ENCODE measurements at places on chromosomes 2 and 18.

- DNase-seq: no peak
These were observed 173.7 kb downstream of the RAB3GAP1 start for GRCh38 chr2:135225781-135226180.

DNA sequence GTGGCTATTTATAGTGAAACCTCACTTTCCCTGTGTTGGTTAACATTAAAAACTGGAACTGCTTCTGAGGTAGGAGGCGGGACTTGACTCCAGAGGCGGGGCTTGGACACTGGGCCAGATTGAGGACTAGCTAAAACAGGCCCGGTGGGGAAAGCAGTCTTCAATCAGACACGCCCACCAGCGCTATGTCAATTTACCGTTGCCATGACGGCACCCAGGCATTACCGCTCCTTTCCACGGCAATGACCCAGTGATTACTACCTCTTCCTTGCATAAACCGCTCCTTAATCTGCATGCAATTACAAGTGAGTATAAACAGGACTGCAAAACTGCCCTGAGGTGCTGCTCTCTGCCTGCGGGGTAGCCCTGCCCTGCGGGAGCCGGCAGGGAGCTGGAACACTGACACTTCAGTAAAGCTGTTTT is 35.3 kb downstream of the LRRFIP1 start:
- peak; percentile 90 for DNase-seq

GRCh38 chr2:111712361-111712760 is 171.6 kb downstream of the ANAPC1 start:
- DNase-seq: no peak

- DNase-seq: no peak
These were observed 80.0 kb downstream of the GPR39 start for GRCh38 chr2:132496555-132496954.

GRCh38 chr18:75036917-75037688 is 171.8 kb downstream of the PTGR3 start:
- DNase-seq: no peak

DNA sequence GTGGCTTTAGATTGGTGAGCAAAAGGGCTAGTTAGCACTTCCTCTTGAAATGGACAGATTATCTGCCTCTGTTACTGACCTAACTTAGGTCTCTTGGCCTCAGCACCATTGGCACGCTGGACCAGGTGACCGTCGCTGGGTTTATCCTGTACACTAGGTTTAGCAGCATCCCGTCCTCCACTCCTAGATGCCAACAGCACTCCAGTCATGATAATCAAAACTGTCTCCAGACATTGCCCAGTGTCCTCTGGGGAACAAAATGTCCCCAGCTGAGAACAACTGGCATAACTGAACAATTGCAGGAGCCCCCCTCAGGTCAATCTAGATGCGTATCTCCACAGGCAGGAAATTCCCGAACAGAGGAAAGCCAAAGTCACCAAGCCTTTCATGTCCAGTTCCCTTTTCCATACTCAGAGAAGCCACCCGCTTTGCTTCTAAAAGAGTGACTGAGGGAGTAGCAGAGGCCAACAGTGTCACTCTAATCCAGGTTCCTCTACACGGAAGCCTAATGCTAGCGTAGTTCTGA is 27.3 kb downstream of the E2F6 start:
- no peak for DNase-seq

DNA sequence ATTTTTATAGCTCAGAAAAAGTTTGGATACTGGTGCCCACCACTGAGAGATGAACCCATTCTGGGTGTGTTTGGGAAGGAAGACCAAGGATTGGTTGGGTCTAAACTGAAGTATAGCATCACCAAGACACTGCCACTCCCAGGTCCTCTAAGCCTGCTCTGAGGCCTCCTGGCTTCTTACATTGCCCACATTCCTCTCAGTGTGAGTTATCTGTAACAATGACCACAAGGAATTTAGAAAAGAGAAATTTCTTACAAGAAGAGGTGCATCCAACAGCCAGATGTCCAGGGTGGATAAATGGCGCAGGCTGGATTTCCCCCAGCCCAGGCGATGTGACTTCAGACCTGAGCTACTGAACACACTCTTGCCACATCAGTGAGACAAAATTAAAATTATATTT is 1.6 kb upstream of the GPR45 start:
- no peak for DNase-seq

DNA sequence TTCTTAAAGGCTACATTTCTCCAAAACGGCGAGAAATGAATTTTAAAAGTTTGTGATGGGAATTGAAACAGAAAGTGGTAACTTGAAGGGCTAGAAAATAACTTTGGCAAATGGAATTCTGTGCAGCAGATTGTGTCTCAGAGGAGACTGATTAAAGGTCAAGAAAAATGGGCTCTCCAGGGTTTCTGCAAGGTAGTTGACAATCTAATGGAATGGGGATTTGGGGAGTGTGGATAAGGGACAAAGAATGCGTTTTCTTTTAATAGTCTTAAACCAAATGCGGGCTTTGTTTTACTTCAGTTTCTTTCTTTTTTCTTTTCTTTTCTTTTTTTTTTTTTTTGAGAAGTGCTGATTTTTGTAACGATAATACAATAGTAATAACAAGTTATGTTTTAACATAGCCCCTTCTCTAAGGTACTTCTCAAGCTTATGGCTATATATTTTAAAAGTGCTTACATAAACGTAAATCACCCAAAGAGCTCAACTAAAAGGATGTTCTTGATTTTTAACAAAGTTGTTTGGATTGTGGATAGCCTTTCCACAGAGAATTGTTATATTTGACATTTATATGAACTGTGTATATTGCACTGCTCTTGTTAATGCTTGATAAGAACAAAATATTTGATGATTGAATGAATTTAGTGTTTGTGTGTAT is 36.6 kb downstream of the CAMKMT start:
- no peak for DNase-seq

DNA sequence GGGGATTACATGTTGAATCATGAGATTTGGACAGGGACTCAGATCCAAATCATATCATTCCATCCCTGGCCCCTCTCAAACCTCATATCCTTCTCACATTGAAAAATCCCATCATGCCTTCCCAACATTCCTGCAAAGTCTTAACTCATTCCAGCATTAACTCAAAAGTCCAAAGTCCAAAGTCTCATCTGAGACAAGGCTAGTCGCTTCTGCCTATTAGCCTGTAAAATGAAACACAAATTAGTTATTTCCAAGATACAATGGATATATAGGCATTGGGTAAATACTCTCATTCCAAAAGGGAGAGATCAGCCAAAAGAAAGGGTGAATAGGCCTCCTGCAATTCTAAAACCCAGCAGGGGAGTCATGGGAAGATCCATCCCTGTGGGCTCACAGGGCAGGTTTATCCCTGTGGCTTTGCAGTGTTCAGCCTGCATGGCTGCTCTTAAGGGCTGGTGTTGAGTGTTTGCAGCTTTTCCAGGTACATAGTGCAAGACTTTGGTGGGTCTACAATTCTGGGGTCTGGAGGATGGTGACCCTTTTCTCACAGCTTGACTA is 21.2 kb upstream of the SLC14A1 start:
- no peak for DNase-seq

DNA sequence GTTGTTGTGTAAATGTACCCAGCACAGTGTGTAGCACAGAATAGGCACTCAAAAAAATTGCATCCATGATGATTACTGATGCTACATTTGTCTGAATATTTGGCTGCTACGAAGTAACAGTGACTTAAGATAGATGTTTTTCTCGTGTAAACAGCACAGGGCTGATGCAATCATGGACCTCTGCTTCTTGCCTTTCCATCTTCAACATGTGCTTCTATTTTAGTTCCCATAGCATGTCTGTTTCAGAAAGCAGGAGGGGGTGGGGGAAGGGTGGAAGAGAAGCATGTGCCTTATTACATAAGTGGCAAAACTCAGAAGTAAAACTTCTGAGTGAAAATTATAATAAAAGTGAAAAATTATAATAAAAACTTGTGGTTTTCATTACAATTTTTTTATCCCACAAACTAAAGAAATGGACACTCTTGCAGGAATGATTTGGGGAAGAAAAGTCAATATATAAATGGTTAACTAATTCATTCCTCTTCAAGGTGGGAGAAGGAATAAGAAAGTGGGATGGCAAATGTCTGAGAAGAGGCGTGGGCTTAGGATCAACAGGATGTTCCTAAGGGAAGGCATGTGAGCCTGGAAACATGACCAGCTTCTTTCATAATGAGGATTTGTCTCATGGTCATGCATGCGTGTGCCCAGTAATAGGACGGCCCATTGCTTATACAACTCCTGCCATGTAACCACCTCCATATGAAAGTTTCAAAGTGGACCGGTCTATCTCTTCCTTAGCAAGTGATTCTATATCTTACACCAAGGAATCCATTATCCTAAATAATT is 27.2 kb downstream of the CCBE1 start:
- no peak for DNase-seq

GRCh38 chr2:210474776-210475175 is 1.8 kb downstream of the LANCL1 start:
- DNase-seq: no peak

DNA sequence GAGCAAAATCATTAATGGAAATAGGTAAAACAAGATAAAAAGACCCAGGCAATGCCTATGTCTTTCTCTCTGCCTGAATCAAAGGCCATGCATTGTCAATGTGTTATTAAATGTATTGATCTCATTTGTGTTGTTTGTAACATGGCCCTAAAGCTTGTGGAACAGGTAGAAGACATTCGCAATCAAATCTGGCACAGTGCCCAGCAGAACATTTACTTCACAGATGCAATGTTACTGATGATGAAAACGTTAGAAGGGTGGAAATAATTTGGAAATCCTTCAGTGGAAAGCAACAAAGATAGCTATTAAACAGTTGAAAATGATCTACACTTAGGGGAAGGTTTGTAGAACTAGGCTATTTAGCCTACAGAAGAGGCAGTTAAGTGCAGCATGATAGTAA is 368.2 kb downstream of the EPHA4 start:
- no peak for DNase-seq

DNA sequence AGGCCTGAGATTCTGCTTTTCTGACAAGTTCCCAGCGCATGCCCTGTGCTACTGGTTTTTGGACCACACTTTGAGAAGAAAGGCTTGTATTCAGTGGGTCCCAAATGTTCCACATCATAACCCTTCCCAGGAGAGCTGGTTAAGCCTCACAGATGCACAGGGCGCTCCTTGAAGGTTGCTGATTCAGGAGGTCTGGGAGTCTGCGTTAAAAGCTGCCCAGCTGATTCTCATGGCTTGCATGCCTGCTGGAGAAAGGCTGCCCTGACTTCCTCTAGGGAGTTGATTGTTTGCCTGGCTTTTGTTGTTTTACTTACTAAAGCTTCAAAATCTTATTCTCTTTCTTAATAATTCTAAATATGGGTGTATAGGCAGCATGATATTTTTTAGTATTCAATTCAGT is 20.7 kb downstream of the CRYGD start:
- DNase-seq: no peak

DNA sequence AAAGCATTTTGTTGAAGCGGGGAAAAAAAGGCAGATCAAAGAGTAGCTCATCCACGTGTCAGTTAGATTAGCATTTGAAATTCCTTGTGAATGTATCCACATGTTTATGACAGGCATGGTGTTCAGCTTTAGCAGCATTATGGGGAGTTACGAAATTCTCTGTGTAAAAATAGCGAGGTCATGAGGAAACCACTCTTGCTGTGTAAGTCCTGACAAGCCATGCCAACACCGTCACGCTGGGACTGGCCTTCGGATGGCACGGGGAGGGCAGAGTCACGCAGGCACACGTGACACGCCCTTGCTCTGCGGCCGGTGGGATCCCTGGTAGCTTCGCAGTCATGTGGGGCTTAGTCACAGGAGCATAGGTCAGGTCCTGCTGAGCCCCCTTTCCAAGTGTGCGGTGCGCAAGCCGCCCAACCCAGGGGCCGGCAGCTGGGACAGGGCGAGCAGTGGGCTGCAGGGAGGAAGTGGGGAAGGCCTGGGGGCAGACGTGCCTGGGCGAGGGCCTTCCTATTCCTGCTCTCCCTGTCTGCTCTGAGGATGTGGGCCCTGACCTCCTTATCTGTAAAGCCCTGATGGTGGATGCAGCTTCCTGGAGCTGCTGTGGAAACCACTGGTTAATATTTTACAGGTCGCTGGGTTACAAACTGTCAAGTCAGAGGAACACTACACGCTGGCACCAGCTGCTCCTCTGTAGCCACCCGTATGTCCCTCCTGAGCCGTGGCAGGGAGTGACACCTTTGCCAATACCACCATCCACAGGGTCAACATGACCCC is 18.0 kb downstream of the MBP start:
- no peak for DNase-seq

GRCh38 chr2:28393114-28393836 is 617 bp downstream of the FOSL2 start:
- DNase-seq: no peak

DNA sequence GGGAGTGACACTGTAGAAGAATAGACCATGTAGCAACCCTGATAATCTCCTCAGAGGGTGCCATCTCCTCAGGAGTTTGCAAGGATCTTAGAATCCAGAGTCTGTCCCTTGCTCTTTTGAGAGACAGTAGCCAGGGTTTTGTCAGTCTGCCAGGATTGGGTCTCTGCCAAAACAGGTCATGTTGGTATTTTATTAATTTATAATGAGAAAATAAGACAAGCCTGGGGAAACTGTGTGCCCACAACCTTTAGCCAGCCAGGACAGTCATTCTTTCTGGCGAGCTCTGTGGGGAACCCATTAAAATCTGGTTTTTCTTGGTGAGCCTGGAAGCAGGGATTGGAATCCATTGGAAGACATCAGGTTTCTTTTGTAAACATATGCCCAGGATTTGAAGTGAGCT is 78.6 kb downstream of the PTPRM start:
- DNase-seq: no peak

GRCh38 chr18:7778181-7778580 is 211.1 kb downstream of the PTPRM start:
- no peak for DNase-seq

GRCh38 chr2:234467289-234467688 is 29.6 kb downstream of the ARL4C start:
- no peak for DNase-seq

DNA sequence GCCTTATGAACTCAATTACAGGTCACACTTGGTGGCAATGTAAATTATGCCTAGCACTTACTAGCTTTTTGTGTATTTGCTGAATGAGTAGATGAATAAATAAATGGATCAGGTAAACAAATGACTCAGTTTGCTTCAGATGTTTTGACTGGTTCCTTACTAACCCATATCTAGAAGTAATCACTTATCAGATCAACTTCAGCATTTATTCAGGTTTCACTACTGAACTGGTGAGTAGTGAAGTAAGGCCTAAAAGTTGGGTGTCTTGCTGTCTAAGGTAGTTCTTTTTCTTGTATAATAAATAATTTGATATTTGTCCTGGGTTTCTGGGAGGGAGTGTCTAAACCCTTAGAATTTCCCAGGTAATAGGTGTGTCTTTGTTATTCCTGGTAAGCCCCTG is 205.0 kb downstream of the UXS1 start:
- no peak for DNase-seq

GRCh38 chr2:41947701-41948396 is 100.0 kb upstream of the PKDCC start:
- DNase-seq: no peak

All from NCI-H774 (cell line).